ENCODE measurements at places on chromosomes 7 and 10. TPM values are rescaled to one million over a fixed set of nuclear protein-coding genes. Genes with fewer than 3 reads are reported as not detected.

- no peaks in the 10 kb centered on the region for H3K27me3 ChIP-seq
- DNase-seq = no peak
- no peaks in the 10 kb centered on the region for H3K4me1 ChIP-seq
- no peaks in the 10 kb centered on the region for H3K36me3 ChIP-seq
Measured at GRCh38 chr7:36916116-36916515, 191.8 kb upstream of the AOAH start.

BET1 gene
- total RNA-seq = 23.4 TPM

- no peaks in the 10 kb centered on the region for H3K27me3 ChIP-seq
- H3K4me3 ChIP-seq = no peak overlapping the region
- H3K36me3 ChIP-seq = no peaks in the 10 kb centered on the region
- no peaks in the 10 kb centered on the region for H3K4me1 ChIP-seq
- no peak overlapping the region for H3K27ac ChIP-seq
Measured at GRCh38 chr10:1346201-1346600, 290.0 kb downstream of the WDR37 start.

DNA sequence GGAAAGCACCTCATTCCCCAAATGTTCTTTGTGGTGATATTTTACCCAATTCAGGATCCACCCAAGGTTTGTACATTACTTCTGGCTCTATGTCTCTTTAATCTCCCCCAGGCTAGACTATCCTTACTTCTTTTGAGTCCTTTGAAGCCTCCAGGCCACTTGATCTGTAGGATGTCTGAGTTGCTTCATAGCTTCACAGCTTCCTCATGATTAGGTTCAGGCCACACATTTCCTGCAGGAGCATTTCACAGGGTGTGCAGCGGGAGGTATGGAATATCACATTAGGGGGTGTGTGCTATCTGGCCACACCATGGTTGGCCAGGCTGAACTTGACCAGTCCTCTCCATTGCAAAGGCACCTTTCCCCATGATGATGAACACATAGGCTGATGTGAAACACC is 18.7 kb downstream of the TSPAN15 start:
- H3K4me3 ChIP-seq = no peak overlapping the region
- H3K27me3 ChIP-seq = no peaks in the 10 kb centered on the region
- H3K4me1 ChIP-seq = peaks cover 3% of the 10 kb centered on the region
- no peak overlapping the region for H3K27ac ChIP-seq

GRCh38 chr7:466465-467191 is 53.0 kb downstream of the PDGFA start:
- no peak for DNase-seq
- no peaks in the 10 kb centered on the region for H3K4me1 ChIP-seq
- no peaks in the 10 kb centered on the region for H3K27me3 ChIP-seq
- H3K36me3 ChIP-seq = peaks cover 13% of the 10 kb centered on the region
- no peak overlapping the region for H3K4me3 ChIP-seq

GRCh38 chr7:43522406-43523156 is 60.3 kb upstream of the STK17A start:
- no peaks in the 10 kb centered on the region for H3K36me3 ChIP-seq
- no peak overlapping the region for H3K4me3 ChIP-seq
- no peak for DNase-seq
- no peaks in the 10 kb centered on the region for H3K4me1 ChIP-seq
- H3K27me3 ChIP-seq = no peaks in the 10 kb centered on the region
- no peak overlapping the region for H3K27ac ChIP-seq

CYP26C1 gene
- 0.42 TPM for total RNA-seq

GRCh38 chr7:105289704-105290103 is 99.0 kb downstream of the SRPK2 start:
- H3K27ac ChIP-seq = no peak overlapping the region
- no peaks in the 10 kb centered on the region for H3K4me1 ChIP-seq
- no peak for DNase-seq
- no peak overlapping the region for H3K4me3 ChIP-seq
- H3K27me3 ChIP-seq = no peaks in the 10 kb centered on the region

GRCh38 chr7:46385662-46386309 is 464.7 kb upstream of the IGFBP3 start:
- no peaks in the 10 kb centered on the region for H3K4me1 ChIP-seq
- DNase-seq = no peak

Measured in H9 (cell line).